ENCODE measurements at places on chromosomes 3 and 15. TPM values are rescaled to one million over a fixed set of nuclear protein-coding genes. Genes with fewer than 3 reads are reported as not detected.

Gene TNIK
- 10.2 TPM for total RNA-seq

Gene SYNM
- total RNA-seq = 115 TPM

Gene PDE8A
- 60.5 TPM for total RNA-seq

Gene CORO2B
- total RNA-seq = 3.5 TPM

Gene DVL3
- total RNA-seq = 35.7 TPM

Gene TLR9
- not detected for total RNA-seq

Gene RTP1
- total RNA-seq = not detected

Gene ENTPD3
- total RNA-seq = 1.5 TPM

Gene HTR3E
- total RNA-seq = not detected

Gene CHL1
- total RNA-seq = 40.3 TPM

Gene GPR160
- 31.9 TPM for total RNA-seq

Gene RASSF1
- 42.7 TPM for total RNA-seq

Gene GOLGA6L10
- 1.6 TPM for total RNA-seq

Gene FBXO45
- total RNA-seq = 5.6 TPM

Gene PLIN1
- total RNA-seq = 132 TPM

- no peak for DNase-seq
Measured at GRCh38 chr3:126781889-126782491, 78.0 kb downstream of the CHCHD6 start.

DNA sequence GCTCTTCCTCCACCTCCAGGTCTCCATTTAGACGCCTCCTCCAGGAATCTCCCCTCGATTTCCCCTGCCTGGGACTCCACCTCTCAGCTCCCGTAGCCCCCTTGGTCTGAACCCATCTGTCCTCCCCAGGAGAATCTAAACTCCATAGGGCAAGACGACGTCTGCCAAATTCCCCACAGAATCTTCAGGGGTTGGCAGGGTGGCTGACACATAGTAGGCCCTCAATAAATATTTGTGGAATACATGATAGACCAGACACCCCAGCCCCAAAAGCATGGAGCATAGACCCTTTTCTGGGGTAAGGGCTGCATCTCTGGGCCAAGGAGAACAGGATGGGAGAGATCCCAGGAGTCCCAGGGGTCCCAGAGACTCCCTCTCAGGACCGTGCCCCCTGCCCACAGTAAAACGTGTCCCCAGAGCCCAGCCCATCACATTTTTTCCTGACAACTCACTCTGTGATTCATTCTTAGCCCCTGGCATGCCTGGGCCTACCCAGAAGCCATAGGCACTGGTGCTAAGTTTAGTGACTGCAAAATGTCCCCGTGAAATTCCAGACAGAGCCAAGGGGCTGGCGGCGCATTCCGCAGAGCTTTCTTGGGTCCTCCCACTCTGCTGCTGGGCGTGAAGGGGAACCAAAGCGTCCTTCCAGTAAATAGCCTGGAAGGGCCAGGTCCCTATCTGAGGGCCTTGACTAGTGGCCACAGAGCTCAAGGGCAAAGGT is 78.0 kb upstream of the SLC6A6 start:
- no peak for DNase-seq

DNA sequence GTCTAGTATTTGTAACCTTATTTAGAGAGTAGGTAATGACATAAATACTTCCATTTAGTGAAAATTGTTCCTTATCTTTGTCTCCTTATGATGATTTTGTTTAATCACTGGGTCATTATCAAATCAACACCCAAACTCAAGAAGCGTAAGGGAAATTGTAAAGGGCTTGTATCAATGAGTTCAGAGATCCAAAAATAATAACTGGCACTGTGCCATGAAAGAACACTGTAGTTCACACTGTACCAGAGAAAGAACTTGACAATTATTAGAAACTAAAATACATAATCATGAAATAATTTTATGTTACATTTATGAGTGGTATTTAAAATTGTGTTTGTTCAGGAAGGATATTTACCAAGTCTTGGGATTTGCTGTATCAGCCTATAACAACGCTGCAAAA is 895.4 kb downstream of the FHIT start:
- no peak for DNase-seq

DNA sequence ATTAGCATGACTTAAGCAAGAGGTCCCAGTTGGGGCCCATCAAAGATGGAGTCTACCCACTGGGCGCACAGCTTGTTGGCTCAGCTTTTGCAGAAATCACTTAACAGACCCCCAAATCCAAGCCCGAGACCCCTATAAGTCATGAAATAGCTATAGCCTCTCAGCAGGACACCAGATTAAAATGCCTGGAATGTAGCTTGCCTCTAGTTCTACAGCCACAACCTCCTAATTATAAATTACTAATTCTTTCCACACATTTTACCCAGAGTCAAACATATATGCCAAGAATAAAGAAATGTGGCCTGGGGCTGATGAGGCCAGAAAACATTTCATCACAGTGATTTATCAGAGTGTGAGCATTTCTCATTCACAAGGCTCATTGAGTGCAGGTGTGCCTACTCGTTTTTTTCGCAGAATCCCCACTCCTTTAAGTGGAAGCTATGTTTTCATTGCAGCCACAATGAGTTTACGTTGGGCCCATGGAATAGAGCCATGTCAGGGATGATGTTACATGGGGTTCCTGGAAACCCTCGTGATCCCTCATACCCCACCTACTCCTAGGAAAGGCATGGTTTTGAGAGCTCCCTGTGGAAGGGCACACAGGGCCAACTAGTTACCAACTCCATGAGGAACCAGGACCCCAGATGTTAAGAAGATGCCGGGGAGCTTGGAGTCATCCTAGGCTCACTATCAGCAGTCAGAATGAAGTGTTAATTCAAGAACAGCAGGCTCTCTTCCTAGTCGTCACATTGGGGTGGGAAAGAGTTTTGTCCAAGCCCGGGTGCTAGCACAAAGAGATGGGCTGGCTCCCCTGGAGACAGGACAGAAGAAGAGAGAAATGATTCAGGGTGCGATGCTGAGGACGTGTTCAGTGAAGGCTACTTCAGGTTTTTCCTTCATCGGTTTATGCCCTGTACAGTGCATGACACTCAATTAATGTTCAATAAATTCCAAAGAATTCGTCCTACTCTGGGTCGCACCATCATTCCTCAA is 90.2 kb upstream of the ABHD17C start:
- DNase-seq = no peak

DNA sequence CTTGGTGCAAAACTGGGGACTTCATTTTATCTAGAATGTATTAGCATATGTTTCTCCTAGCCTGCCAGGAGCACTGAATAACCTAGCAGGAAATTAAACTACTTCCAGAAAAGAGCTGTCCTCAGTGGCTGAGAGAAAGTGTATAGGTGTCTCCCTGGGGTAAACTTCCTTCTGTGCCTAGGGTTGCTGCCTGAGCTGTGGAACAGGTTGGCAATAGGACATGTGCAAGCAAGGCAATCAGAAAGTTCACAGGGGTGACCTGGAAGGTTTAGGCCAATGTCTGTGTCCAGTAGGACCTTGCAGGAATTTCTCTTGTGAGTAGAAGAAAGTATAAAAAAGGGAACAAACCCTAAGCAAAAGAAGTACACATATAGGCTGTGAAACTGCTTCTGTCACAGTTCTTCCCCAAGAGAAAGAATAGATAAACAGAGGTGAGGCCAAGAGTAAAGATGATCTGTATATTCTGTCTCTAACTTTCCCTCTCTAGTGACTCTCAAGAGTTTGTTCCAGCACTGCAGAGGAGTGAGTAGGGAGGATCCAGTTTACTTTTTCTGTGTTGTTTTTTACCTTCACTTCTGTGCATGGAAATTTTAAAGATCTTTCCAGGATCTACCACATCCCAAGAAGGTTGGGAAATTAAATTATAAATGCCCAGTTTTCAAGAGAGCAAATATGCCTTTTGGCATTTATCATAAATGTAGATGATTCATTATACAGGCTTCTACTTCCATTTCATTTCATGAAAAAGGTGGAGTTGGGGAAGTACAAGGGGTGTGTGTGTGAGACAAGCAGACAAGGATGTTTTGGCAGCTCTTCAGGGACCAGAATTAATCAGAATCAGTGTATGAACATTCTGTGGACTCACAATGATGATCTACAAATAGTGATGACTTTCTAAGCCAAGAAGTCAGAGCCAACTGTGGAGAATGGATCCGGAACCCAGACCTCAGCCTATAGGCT is 155.2 kb downstream of the RBPMS2 start:
- no peak for DNase-seq

DNA sequence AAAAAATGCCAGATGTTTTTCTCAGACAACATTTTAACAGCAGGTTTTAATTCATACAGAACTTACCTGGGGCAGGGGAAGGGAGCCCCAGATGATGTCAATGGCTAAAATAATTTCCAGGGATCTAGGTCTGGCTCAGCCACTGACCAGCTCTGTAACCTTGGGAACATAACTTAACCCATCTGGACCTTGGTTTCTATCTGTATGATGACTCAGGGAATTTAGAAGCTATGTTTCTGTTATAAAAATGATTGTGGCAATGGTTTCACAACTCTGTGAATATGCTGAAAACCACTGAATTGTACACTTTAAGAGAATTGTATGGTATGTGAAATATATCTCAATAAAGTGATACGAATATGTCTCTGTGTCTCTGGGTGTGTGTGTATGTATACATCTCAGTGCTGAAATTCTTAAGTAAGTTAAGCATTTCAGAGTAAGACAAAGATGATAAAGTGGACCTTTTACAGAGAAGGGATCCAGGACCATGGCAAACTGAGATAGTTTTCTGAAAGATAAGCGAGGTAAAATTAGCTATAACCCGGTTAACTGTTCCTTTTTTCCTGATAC is 2.9 kb downstream of the SH3GL3 start:
- DNase-seq = no peak

- DNase-seq = no peak
Measured at GRCh38 chr3:61493339-61493738, 68.0 kb upstream of the PTPRG start.

DNA sequence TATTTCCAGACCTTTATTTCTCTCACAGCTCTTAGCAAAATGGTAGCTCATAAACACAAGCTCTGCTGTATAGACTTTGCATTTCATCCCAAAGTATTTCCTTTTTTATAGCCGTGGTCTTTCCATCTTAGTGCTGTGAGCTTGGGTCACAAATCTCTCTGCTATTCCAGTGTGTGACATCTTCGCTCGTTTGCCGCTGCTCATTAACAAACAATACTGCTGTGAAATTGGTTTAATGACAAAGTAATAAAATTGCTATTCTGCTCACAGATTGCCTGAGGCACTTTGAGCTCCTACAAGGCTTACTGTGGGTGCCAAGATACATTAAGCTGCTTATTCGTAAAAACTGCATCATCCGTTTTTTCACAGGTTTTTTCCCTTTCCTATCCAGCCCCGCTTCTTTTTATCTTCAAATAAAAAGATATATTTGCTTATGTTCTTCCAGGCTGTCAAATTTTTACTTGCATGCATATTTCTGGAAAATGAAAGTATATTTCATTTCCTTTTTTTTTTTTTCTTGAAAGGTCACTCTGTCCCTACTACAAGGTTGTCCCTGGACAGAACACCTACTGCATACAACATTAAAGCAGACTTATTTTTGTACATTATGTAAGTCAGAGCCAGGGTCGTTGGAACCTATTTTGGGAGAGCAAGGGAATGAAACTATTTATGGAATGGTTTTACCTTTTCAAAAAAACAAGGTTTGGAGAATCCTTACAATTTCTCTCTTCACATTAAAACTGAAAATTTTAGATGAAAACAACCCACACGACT is 174.5 kb downstream of the MEIS2 start:
- no peak for DNase-seq

- no peak for DNase-seq
Measured at GRCh38 chr3:126733061-126733430, 29.0 kb downstream of the CHCHD6 start.

GRCh38 chr3:25094932-25095685 is 333.0 kb upstream of the RARB start:
- no peak for DNase-seq

- no peak for DNase-seq
Measured at GRCh38 chr3:44186712-44187111, 55.0 kb upstream of the TOPAZ1 start.

- no peak for DNase-seq
Measured at GRCh38 chr3:121970047-121970446, 52.0 kb downstream of the ILDR1 start.

GRCh38 chr3:32121137-32121536 is 14.7 kb downstream of the GPD1L start:
- DNase-seq = no peak

DNA sequence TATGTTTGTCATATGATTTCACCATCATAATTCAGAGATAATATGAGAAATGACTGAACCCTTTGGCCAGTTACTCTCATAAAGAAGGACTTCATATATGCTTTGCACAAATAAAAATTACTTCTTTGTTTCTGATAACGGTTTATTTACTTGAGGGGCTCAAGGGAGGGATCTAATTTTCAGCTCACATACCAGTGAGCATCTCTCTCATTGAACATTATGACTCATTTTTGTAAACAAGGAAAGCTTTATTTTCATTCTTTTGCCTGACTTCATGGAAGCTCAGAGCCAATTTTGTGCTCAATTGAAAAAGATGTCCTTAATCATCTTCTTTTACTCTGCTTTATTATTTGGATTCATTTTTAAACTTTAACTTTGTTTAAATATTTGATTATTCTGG is 5.8 kb downstream of the NLGN1 start:
- no peak for DNase-seq

- DNase-seq = no peak
Measured at GRCh38 chr3:196009456-196009855, 72.4 kb downstream of the TFRC start.

GRCh38 chr3:10551821-10552630 is 46.6 kb upstream of the ATP2B2 start:
- DNase-seq = peak; percentile 77

- no peak for DNase-seq
Measured at GRCh38 chr3:133662278-133662651, 524 bp upstream of the TOPBP1 start.

DNA sequence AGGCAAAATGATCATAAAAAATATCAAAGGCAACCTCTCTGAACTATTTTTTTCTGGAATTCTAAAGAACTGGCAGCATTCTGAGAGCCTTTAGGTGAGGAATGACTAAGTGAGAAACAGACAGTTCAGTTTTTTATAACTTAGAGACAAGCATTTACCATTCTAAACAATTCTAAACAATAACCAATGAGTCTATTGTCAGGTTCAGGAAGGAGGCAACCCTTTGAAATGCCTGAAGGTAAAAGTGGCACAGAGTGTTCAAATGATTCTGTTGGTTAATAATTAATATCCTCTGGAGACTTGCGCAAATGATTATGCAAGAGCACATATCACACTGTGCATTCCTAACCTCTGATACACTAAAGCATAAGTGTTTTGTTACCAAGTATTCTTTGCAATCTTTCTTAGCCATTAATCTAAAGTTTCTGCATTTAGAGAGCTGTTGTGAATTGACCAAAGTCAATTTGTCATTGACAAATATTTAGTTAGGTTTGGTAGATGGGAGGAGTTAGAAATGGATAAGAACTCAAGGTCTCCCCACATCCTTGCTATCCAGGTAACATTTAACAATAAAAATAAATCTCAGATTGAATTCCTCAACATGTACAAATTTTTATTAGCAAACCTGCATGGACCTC is 9.2 kb upstream of the TGFBR2 start:
- no peak for DNase-seq

DNA sequence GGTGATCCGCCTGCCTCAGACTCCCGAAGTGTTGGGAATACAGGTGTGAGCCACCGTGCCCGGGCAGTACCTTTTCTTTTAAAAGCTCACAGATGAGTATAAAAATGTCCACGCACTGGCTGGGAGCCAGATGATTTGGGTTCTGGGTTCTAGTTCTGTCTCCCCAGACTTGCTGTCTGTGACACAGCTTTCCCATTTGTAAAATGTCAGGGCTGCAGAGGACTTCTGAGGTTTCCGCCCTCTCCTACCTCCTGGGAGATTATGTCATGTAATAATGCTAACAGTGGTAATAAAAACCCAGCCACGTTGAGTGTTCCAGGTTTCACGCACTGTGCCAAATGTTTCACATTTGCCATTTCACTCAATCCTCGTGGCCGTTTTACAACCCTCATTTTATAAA is 1.3 kb upstream of the PPP4R2 start:
- DNase-seq = no peak
